ENCODE measurements at places on chromosomes 1 and 21.

DNA sequence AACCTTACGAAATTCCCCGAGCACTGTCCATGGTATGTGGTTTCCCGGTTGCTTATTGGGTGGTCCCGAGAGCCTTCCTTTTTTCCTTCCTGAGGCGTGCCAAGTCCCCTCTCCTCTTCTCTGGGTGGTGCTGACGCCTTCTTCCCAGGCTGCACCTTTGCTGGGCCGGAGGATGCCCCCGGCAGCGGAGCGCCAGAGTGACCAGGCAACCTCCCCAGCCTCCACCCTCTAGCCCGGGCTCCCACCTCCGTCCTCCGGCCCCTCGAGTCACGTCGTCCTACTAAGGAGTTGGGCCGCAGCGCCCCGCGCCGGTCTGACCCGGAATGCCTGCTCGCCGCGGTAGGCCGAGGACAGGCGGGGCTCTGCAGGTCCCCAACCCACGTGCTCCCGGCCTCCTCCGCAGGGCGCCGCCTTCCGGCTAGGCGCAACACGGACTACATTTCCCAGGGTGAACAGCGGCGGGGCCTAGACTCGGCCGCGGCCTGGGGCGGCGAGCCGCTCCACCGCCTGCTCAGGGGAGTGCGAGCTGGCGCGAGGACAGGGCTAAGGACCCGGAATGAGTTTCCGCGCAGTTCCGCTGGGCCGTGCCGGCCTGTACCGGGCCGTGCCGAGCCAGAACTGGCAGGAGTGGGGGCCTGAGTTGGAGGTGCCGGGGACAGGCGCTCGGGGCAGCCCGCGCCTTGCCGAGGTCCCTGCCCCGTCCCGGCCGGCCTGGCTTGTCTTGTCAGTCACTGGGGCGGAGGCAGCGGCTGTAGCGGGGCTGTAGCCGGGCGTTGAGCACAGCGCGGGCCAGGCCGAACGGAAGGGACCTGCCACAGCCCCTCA, at the start of gene IPO13:
TSS of gene IPO13 (plus strand) at position 715 of the 825 bp plus-strand sequence. CDS start 651 bp downstream, outside the sequence.
- DNase-seq: peak; percentile 96

DNA sequence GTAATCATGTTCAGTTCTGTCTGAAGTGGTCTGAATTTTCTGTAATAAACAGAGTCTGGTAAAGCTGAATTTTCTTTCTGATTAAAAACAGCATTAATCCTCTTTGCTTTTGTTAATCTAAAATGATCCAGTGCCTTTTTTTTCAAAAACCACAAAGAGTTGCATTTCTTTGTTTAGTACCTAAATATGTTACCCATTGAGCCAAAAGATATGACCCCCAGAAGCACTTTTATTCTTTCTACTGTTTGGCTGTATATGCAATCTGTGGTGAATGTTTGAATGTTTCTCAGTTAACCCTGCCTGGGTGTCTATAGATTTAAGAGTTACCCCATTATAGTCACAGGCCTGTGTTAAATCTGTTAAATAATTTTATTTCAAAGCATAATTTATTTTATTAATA, 394.8 kb downstream of the PTPRC start:
- DNase-seq: no peak

- DNase-seq: no peak
These were observed 53.1 kb downstream of the HNRNPR start for GRCh38 chr1:23290836-23291565.

DNA sequence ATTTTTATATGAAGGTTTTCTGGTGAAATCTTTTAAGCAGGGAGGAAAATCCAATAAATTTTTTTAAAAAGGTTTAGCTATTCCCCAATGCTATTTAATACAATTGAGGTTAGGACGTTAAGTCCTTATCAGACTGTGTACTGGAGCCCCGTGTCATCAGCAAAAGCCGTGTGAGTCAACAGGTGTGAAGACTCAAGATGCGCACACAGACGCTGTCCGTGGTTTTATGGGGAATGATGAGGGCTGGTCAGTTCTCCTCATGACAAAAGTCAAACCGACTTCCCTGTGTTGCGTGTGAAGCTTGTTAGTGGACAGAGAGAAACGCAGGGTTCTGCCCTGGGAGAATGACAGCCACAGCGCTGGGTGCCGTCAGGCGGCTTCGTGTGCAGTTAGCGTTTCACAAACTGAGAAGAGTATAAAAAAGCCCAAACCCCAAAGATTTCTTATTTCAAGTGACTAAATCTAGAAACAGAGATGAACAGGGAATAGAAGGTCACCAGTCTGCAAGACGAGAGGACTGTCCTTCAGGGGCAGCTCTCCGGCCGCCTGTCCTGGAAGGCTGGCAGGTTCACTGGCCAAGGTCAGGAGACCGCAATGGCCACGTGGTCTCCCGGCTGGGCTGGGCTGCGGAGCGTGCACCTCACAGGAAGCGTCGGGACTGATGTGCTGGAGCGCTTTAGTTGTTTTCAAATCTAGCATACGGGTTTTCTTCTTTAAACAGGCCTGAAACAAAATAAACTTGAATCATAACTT, 22.4 kb downstream of the PTTG1IP start:
- DNase-seq: no peak

- no peak for DNase-seq
These were observed 11.9 kb downstream of the COL6A1 start for GRCh38 chr21:45993210-45994085.

DNA sequence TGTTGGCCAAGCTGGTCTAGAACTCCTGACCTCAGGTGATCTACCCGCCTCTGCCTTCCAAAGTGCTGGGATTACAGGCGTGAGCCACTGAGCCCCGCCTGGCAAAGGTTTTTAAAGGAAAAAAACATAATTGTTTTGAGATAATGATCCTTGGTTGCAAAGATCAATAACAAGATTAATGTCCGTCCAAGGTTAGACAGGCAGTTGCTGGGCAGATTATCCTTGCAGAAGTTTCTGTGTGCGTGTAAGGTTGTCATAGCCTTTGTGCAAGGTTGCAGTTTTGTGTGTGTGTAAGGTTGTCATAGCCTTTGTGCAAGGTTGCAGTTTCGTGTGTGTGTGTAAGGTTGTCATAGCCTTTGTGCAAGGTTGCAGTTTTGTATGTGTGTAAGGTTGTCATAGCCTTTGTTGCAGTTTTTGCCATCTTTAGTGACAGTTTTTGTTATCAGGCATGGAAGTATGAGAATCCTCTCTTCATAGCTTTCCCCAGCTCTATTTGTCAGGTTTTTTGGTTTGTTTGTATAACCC, 3.6 kb downstream of the YBEY start:
- no peak for DNase-seq

DNA sequence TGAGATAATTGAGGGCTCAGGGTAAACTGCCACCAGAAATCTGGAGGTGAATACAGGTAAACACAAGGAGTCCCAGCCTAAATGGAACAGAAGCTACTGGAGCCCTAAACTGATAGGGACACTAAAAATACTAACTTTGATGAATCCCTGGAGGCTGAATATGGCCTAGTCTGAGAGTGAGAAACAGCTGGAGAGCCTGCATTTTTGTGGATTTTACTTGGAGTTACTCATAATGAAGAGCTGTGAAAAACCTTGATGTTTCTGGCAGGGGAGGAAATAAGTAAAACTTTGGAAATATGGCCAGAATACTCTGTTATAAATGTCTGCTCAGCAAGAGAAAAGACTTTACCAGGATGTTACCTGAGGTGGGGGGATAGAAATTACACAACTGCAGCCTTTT, 164.4 kb downstream of the LIPI start:
- DNase-seq: no peak

GRCh38 chr1:9724706-9725476, 73.4 kb downstream of the PIK3CD start:
- DNase-seq: peak; percentile 72

DNA sequence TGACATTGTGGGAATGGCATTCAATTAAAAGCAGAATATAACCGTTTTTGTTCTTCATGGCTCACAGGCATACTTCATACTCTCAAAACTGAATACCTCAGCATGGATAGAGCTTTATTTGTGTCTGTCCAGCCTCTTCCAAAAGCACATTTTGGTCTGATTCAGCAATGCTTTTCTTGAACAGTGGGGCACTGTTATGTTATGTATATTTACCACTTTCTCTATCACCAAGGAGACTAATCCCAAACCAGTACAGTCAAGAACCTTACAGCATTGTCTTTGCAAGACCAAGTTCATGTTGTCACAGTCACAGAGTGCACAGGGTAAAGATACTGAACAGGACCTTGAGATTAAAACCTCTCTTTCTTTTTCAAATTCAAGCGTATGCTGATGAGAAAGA, 582.8 kb downstream of the PTBP2 start:
- no peak for DNase-seq

- no peak for DNase-seq
These were observed 39.9 kb downstream of the DIPK1A start for GRCh38 chr1:92921031-92922023.

DNA sequence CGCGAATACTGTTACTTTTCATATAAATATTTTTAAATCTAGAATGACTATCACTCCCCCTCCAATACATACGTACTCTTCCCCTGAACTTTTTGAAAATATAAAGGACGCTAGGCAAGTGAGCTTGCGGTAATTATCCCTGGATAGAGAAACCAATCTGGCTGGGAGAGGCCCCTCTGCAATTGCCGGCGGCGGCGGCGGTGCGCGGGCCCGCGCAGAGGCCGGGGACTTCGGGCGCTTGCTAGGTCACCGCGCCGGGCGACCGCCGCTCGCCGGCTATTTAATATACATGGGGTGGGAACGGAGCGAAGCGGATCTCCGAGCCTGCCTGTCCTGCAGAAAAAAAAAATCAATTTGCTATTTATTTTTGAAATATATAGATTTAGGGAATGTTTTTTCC, 416.3 kb upstream of the ESRRG start:
- DNase-seq: no peak

- DNase-seq: no peak
These were observed 14.4 kb downstream of the ILDR2 start for GRCh38 chr1:166960858-166961474.

DNA sequence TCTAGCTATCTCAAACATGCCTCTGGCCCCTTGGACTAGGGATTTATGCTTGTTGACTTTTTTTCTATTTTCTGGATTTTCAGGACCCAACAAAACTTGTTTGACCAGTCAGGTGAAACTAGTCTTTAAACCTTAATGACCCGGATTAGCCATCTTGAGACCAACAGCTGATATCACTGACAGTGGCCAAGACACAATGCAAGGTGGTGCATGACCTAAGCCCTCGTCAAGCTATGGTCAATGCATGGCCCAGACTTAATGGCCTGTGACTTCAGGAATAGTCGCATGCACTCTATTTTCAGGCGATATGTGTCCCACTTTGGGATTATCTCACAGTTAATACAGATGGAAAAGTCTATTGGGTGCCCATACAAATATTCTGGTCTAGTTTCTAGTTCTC, 190.4 kb downstream of the ZBTB18 start:
- DNase-seq: no peak

DNA sequence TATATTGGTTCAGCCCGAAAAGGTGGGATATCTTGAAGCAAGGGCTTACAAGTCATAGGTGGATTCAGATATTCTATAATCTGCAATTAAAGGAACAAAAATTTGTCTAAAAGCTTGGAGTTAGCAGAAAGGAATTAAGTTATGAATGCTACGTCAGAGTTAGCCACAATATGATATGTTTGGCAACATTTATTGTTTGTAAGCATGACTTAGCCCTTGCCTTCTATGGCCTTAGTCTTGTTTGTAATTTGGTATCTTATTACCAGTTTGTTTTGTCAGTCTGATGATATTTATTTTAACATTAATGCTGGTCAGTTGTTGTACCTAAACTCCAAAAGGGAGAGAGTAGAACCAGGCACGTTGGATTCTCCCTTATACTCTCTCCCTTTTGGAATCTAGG, 43.1 kb upstream of the SUCO start:
- DNase-seq: no peak

GRCh38 chr1:82795508-82796149, 994.9 kb downstream of the ADGRL2 start:
- no peak for DNase-seq

- DNase-seq: no peak
These were observed 999 bp downstream of the THAP3 start for GRCh38 chr1:6625584-6626149.

DNA sequence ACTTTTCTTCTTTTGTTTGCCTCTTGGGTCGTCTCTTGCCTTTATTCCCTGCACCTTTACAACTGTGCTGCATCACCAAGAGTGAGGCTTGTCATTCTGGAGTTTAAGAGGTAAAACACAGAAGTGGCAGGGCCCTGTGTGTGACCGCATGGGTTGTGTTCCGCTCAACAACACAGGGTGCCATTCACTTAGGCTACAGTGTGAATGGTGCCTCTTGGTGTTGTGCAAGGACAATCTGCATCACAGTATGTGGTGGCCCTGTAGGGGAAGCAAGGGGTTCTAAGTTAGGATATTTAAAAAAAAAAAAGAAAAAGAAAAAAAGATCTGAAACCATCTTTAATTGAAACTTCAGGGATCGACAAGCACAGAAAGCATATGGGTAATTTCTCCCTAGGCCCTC, 38.2 kb downstream of the BRINP2 start:
- no peak for DNase-seq

DNA sequence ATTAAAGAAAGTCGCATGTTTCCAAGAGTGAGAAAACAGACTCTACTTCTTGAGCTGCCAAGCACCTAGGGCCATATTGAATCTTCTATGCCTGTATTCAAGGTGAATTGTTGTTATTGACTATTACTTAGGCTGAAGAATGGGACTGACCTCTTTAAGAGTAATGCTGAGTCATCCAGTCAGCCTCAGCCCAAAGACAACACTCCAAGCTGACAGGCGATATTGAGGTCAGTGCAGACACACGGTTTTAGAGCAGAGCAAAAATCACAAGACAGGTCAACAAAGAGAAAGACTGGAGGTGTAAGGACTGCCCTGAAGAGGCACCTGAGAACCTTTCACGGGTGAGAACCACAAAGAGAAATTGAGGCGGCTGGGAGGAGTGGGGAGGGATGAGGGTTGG, 146.9 kb downstream of the MIS18A start:
- DNase-seq: no peak

- DNase-seq: peak; percentile 80
These were observed 46.3 kb downstream of the UMODL1 start for GRCh38 chr21:42117229-42117966.

DNA sequence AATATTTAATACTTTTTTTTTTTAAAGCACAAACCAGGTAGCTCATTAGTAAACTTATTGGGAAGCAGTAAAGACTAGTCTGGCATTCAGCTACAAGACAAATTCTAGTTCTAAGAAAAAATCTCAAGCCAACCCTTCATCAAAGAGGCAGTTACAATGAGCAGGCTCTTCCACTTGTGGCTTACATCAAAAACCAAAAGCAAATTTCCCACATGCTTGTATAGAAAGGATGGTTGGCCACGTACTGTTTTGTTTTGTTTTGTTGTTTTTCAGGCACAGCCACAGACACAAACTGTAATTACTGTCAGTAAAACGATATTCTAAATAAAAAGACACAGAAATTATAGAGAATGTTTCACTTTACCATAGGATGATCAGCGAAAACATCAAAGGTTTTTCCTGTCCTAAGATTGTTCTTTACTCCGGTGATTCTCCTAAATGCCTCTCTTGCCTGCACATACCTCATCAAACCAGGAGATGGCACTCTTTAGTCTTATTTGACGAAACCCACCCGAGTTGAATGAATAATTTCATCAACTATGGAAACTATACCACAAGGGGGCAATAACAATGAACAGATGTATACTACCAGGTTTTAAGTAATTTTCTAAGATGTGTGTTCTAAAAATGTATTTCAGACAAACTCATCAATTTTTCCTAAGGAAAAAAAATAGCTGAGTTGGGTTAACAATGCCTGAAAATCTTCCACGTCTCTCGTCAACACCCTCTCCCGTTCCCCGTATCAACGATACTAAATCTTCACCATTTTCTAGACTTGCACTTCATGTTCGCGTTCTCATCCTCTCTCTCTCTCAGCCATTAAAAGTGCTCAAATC, 26.9 kb downstream of the RPL5 start:
- no peak for DNase-seq
